CD4-positive, alpha-beta T cell treated with Interleukin-21 for 1 hour (primary cell): ENCODE measurements at places on chromosomes 3 and 15.

- no peak for DNase-seq
Observed at GRCh38 chr3:33711100-33711499, 7.0 kb downstream of the CLASP2 start.

GRCh38 chr3:194952841-194953241, 267.2 kb downstream of the FAM43A start:
- no peak for DNase-seq

- DNase-seq, result no peak
Observed at GRCh38 chr15:38819387-38819950, 254.9 kb upstream of the RASGRP1 start.

GRCh38 chr3:87488765-87489164, 212.4 kb upstream of the POU1F1 start:
- DNase-seq, result no peak

- DNase-seq, result no peak
Observed at GRCh38 chr15:94887391-94887790, 656.0 kb downstream of the MCTP2 start.

DNA sequence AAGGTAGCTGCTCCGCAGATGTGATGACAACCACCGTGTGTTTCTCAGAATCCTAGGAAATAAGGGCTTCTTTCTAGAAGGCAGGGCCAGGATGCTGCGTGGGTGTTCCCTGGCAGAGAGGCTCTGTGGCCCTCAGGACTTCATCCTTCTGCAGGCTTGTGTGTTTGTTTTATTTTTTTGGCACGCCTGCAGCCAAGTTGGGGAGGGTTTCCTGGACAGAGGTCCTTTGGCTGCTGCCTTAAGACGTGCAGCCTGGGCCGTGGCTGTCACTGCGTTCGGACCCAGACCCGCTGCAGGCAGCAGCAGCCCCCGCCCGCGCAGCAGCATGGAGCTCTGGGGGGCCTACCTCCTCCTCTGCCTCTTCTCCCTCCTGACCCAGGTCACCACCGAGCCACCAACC, at the start of gene CLEC3B:
Gene CLEC3B, plus strand, starts transcription at position 266 of the 400 bp plus-strand sequence. Its CDS starts 60 bp downstream, at position 326.
- no peak for DNase-seq

GRCh38 chr3:77001062-77001701, 38.7 kb upstream of the ROBO2 start:
- DNase-seq, result no peak

- DNase-seq, result peak; percentile 70
Observed at GRCh38 chr3:169769287-169770181, at the start of gene ACTRT3. ACTRT3 (minus strand) TSS chr3:169769561; CDS start chr3:169769520, 41 bp downstream.

DNA sequence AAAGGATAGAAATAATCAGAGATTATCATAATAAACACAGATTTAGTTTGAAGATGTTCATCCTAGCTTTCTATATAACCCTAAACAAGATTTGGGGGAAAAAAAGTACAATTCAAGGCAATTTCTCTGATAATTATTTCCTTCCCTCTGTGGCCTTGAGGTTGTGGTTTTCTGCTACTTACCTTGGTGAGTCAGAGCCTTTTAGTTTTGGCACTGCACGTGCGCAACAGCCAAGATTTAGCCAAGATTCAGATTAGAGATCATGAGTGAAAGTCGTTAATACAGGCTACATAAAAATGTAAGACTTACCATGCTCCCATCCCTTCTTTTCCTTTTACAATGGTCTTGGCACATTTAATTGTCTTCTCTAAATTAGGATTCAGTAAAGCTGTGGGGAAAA, 6.7 kb downstream of the LYZL4 start:
- no peak for DNase-seq

DNA sequence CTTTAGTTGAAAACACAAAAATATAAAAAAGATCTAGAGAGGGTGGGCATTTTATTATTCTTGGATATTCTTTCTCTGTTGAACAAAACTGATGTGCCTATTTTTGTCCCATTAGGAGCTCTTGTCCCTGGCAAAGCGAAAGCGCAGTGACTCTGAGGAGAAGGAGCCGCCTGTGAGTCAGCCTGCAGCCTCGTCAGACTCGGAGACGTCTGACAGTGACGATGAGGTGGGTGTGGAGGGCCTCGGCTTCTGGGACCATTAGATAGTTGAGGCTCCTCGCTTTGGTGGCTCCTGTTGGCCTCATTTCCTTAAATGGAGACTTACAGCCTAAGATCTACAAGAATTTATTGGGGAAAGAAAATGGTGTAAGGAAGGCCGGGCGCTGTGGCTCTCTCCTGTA, 21.3 kb downstream of the RTF1 start:
- no peak for DNase-seq

DNA sequence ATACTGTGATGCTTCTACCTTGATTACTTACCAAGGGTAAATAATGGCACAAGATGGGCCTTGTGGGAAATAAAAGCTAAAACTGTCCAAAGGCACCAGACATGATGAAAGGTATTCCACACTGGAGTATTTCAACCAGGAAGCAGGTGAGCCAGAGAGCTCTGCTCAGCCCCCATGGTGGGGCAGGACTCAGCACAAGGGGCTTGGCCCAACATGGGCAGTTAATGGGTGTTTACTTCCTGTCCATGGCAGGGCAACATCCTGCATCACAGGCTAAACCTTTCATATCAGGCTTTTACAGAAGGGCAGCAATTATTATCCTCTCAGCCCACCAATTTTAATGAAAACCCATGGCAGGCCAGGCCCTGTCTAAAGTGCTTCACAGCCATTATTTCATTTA, 38.2 kb downstream of the MAGI1 start:
- DNase-seq, result no peak

- no peak for DNase-seq
Observed at GRCh38 chr3:166685246-166685645, 694.9 kb downstream of the ZBBX start.

DNA sequence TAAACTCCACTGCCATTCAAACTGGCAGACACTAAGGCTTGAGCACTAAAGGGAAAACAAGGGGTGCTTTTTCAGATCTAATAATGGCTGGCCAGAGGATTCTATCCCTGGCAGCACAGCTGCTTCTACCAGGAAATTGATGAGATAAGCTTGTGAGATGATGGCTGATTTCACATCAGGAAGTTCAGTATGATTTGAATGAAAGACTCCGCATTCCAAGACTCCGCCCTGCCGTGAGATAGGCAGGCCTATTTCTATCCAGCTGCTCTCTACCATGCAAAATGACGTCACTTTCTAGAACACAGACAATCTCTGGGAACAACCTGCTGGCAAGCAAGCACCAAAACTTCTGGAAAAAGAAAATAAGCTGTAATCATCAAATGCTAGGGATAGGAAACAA, 171.8 kb downstream of the WDR76 start:
- no peak for DNase-seq

DNA sequence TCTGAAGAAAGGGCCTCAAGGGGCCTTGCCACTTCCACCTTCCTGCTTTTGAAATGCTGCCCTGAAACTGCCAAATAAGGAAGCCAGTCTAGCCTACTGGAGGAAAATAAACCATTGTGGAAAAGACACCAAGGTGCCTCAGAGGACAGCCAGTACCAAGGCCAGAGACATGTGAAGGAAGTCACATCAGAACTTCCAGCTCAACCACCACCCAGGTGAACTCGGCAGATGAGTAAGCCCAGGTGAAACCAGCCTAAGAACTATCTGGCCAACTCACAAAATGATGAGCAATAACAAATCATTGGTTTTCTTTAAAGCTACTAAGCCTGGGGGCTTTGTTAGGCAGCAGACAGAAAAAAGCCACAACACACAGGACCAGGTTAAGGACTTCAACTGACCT, 103.0 kb downstream of the MAGI1 start:
- DNase-seq, result no peak

- DNase-seq, result peak; percentile 26
Observed at GRCh38 chr3:101530686-101531047, 17.7 kb upstream of the SENP7 start.

- DNase-seq, result no peak
Observed at GRCh38 chr3:59714066-59714465, 664.2 kb upstream of the CFAP20DC start.

- no peak for DNase-seq
Observed at GRCh38 chr15:49875392-49875791, 243.6 kb downstream of the ATP8B4 start.

DNA sequence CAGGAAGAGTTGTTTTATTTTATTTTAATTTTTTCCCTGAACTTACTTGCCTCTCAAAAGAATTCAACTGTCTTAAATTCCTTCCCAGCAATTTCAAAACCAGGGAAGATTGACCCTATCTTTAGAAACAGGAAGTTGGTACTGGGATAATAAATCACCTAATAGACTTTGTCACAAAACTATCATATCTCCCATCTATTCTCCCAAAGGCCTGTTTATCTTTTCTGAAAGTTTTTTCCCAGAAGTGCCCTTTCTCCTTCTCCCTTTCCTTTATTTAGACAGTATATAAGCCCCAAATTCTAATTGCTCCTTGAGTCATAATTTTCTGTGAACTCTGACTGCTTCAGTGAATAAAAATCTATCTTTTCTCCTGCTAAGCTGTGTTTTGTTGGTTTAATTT, 2.9 kb upstream of the RNF7 start:
- no peak for DNase-seq

GRCh38 chr3:72679540-72680198, 168.6 kb downstream of the SHQ1 start:
- DNase-seq, result no peak

GRCh38 chr15:49832511-49832910, 211.7 kb downstream of the DTWD1 start:
- no peak for DNase-seq

GRCh38 chr15:69074001-69074842, 59.7 kb downstream of the NOX5 start:
- DNase-seq, result no peak

GRCh38 chr3:49300595-49300994, 23.6 kb upstream of the C3orf62 start:
- DNase-seq, result no peak

DNA sequence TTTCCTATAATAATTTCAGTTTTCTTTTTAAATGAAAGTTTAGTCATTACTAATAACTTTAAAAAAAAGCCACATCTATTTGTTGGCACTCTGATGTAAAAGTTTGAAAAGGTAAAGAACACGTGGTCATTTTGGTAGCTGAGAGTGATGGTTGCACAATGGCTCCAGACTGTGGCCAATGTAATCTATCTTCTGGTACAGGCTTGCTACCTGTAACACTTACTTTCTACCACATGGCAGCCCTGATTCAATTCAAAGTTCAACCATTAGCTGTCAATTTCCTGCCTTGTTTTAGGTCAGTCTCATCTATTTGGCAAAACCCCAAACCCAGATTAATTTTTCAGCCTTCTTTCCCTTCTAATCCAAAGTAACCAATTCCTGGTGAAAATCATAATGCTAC, 126.1 kb downstream of the TUSC7 start:
- DNase-seq, result no peak
